ENCODE measurements at places on chromosomes 16 and 17.

DNA sequence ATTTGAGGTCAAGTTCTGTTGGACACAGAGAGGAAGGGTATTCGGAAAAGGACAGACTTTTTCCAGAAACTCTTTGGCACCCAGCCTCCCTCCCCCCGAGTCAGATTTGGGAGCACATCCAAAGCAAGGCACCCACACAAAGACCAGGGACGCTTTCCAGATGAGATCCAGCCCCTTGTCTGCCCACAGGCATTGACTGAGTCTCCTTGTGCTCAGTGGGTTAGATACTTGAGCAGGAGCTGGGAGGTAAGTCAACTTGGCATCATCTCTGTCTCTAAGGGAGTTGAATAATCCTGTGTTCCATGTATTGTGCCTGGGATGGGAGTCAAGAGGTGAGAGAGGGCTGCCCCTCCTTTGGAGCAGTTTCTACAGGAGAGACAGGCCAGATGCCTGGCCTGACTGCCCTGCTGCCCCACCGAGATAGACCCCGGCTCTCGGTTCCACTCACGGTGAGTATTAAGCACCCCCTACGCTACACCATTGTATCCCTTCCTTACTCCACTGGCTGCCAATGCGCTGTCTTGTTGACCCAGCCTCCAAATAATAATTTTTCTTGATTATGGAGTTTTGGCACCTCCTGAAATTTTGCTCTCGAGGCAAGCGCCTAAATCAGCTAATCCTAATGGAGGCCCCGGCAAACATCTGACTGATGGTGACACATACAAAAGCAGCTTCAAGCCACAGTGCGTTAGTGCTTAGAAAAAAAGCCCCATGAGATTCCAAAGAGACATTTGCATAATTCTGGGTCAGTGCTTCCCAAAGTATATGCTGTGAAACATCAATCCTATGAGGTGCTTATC is 29.6 kb upstream of the MAP3K14 start:
- DNase-seq = no peak

- no peak for DNase-seq
Measured at GRCh38 chr16:3127745-3128144, 7.1 kb upstream of the ZNF213 start.

- no peak for DNase-seq
Measured at GRCh38 chr16:82439678-82440293, 187.0 kb upstream of the CDH13 start.

DNA sequence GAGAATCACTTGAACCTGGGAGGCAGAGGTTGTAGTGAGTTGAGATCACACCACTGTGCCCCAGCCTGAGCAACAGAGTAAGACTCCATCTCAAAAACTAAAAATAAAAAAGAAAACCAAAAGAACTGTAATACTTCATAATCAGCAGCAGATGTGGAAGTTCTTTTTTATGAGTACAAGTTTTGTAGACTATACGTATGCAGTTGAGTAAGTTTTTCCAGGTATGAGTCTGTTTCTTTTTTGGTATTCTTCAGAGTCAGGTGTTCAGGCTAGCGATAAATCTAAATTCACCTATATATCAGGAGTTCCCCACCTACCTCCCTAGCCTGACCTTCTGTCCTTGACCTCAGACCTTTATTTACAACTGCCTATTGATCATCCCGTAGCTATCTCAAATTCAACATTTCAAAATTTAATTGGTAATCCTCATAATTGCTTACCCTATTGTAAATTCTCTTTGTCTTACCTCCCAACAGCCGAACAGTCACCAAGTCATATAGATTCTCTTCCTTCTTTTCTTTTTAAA is 10.7 kb downstream of the DCTN5 start:
- no peak for DNase-seq

DNA sequence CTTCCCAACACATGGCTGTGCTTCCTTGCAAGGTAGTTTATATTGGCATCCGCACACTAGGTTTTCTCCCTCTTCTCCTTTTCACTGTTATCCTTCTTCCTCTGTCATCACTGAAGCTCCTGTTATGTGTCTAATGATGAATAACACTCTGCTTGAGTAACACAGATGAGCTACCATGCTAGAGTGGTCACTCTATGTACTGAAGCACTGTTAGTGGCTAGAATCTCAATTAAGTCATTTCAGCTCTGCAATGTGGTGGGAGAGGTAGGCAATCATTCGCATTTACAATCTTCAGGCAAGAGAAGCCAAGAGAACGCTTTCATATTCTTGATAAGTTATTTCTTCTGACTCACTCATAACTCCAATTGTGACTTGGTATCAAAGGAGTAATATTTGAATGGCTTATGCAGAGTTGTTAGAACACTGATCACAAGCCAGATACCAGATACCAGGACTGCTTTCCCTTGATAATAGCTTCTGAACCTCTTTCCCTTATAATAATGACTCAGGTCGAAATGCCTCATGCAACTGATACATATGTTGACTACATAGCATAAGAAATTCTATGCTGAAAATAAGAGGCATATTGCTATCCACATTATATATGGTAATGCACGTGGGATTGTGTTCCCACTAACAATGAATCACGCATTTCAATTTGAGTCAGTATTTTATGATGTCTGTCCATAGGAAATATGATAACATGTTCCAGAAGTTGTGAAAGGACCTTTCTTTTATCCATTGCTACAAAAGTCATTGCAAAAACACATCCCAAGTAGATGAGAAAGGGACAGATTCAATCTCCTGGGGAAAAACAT is 158.0 kb upstream of the HS3ST3A1 start:
- no peak for DNase-seq

Data from HFFc6 (cell line).